Right renal pelvis (tissue), 4 donors: ENCODE measurements at places on chromosomes 2 and 18. TPM values are rescaled to one million over a fixed set of nuclear protein-coding genes. Genes with fewer than 3 reads are reported as not detected.

- no peak for DNase-seq
These were observed 235.3 kb downstream of the KIAA1328 start for GRCh38 chr18:37064187-37064586.

GRCh38 chr18:68642003-68642402, 72.9 kb downstream of the TMX3 start:
- DNase-seq = no peak

DNA sequence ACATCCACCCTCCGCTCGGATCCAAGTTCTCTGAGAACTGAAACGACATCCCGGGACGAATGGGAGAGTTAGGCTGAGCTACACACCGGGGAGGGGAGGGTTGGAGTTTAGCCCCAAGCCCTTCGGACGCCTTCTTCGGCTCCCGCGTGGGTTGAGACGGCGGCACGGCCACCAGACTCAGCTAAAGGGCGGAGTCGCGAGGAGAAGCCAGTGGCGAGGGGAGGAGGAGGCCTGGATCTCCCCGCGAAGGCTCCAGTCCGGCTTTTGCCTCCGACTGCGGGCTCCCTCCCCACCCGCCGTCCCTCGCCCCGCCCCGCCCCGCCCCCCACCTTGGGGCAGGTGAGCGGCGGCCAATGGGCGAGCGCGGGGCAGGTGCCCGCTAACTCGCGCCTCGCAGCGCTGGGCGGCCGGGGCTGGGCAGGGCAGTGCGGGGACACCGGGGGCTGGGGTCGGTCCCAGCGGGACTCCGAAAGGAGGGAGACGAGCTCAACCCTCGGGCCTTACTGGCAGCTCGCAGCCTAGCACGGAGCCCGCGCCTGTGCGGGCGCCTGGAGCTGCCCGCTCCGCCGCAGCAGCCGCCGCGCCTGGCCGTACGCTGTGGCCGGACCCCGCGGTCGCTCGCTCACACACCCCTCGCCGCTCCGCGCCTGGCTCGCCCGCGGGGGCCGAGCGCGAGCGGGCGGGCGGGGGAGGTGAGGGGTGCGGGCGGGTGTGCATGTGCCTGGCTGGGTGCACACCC, at the start of gene EMX1:
Gene EMX1, plus strand, starts transcription at position 382 of the 739 bp plus-strand sequence. Its CDS starts 334 bp downstream, at position 716.
- no peak for DNase-seq

Gene CCDC138
- 17.3 TPM for polyA plus RNA-seq

DNA sequence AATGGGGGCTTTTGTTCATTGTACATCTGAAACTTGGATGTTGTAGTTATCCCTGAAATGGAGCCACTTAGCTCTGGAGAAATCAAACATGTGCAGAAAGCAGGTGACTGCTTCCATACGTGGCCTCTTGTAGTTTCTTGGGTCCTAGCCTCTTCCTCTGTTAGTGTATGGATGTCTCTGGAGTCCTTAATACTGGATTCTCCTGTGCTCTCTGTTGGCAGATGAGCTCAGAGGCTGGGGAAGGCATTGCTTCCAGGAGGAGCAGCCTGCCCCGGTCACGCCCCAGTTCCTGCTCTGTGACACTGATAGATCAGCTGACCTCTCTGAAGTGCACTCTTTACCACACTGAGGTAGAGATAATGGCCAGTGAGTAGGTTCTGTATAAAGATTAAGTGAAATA, 176.2 kb downstream of the LDLRAD4 start:
- DNase-seq = no peak

Gene LONRF2
- 3.1 TPM for polyA plus RNA-seq

GRCh38 chr18:22385718-22386117, 32.0 kb downstream of the CTAGE1 start:
- DNase-seq = no peak

Gene COL3A1
- polyA plus RNA-seq = 1,392 TPM

GRCh38 chr2:101307503-101307902, 998 bp downstream of the RNF149 start:
- no peak for DNase-seq
